ENCODE measurements at places on chromosomes 3 and 15.

DNA sequence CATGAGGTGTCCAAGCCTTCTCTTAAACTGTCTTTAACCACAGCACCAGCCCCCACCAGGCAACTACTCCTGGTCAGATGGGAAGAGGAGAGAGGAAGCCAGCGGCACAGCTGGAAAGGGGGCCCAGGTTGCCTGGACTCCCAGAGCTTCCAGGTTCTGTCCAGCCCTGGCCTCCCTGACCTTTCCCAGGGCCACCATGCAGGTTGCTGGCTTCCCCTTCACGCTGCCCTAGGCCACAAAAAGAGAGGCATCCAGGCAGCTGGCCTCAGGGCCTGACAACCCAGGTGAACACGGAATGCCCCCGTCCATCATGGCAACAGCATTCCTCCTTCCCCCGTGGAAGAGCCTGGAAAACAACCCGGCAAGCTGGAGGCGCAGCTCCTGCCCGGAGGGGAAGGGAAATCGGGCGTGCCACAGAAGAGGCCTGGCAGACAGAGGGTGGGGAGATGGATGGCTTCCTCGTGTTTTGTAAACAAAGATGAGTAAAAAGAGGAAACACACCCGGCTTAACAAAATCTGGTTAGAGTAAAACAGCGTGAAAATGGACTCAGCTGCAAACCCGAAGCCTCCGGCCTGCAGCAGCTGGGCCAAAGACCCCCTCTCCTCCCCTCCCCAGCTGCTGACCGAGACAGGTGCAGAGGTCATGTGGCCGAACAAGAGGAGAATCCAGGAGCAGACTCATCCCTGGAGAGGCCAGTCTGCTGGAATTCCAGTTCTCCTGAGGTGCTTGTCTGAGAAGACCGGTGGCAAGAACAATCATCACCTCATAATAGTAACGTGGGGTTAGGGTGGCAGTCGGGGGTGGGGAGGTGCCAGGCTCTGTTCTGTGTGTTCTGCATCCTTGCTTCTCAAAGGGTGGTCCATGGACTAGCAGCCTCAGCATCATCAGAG, 15.5 kb downstream of the BMF start:
- DNase-seq, result no peak

GRCh38 chr3:171328419-171329082, 131.7 kb downstream of the TNIK start:
- no peak for DNase-seq

DNA sequence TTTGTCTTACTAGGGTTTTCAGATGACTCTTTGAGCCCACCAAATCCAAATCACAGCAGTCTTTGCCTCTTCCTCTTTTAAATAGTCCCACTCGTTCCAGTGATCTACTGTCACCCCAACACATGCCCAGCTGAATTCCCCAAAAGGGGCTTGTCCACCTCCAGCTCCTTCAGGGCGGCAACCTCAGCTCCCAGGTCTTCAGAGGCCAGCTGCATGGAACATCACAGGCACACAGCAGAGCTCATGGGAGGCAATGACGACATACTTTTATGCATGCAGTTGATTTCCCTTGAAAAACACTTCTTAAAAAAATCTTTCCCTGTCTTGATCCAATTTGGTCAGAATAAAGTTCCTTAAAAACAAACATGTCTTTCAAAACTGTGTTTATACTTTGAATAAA, 244.3 kb upstream of the NR2F2 start:
- DNase-seq, result no peak

DNA sequence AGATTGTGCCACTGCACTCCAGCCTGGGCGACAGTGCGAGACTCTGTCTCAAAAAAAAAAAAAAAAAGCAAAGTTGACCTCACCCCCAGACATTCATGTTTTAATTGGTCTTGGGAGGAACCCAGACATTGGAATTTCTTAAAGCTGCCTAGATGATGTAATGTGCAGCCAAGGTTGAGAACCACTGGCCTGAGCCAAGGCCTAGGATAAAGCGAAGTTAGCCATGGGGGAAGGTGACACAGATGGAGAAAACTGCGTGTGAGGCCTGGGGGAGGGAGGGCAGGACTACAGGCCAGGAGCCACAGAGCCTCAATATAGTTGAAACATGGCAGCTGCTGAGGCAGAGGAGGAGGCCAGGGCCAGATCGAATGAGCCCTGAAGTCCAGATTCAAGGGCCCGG, 21.0 kb downstream of the GLB1 start:
- DNase-seq, result no peak

DNA sequence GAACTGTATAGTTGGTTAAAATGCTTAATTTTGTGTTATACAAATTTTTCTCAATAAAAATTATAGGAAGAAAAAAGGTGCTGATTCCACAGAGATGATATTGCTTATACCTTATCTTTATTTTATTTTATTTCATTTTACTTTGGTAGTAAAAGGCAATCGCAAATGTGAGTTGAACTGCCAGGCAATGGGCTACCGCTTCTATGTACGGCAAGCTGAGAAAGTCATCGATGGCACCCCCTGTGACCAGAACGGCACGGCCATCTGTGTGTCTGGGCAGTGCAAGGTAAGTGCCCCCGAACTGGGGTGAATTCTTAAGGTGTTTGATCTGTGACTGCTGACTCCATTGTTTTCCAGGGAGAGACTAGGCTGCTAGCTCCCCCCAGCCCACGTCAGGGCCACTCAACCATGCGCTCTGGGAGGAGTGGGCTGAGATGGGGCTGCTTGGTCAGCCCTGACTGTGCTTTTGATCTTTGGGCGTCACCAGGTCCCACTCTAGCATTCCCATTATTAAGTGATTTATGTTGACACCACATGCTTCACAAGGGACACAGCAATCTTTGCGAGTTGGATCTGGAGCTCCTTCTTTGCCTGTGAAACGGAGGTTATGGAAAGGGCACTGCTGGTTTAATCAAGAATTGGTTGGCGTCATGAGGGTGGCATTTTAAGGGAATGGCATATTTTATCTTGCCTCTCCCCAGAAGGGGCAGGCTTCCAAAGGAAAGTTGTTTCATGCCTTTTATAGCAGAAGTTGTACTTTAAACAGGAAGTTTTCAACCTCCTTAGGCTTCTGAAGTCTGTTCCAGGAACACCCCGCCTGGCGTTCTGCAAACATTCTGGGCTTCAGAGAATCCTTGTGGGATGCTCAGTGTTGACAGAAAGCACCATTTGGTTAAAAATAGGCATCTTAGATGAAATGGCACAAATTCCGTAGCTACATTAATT, 296.5 kb downstream of the THSD4 start:
- no peak for DNase-seq

- DNase-seq, result no peak
Measured at GRCh38 chr3:153355559-153355958, 193.5 kb downstream of the RAP2B start.

DNA sequence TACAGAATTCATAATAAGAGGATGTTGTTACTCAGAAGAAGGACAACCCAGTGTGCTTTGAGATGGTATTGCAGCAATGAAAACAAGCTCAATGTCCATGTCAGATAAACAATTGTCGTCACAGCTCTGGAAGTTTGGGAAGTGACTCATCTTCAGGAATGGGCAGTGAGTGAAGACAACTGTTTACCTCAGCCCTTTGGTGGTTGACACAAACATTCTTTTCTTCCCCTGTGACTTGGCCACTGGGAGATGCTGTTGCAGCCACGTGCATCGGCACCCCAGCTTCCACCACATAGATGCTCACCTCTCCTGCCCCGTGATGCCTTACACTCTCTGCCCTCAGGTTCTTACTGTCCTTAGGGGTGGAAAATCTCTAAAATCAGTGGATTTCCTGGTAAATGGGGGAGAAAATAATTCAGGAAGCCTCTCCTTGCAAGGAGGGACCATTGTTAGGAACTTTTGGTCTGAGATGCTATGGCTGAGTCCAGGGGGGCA, 114.1 kb upstream of the GALNT15 start:
- no peak for DNase-seq
